ENCODE measurements at places on chromosomes 6 and 20.

GRCh38 chr6:156013155-156013554 is 557.5 kb upstream of the NOX3 start:
- no peak for DNase-seq

DNA sequence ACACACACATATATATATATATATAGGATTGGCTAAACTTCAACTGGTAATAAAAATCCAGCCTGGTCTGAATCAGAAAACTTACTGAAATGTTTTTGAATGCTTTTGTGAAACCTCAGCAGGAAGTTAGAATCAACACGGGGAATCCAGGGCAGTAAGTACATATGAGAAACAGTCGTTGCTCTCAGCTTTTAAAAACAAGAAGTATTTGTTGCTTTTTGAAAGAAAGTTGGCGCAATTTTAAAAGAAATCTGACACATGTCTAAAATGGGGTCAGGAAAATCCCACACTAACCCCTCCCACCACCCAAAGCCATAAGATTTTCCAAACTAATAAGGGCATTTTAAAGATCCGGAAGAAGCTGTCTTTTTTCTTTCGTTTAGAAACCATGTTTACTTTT is 11.5 kb upstream of the CCDC170 start:
- peak; percentile 9 for DNase-seq

DNA sequence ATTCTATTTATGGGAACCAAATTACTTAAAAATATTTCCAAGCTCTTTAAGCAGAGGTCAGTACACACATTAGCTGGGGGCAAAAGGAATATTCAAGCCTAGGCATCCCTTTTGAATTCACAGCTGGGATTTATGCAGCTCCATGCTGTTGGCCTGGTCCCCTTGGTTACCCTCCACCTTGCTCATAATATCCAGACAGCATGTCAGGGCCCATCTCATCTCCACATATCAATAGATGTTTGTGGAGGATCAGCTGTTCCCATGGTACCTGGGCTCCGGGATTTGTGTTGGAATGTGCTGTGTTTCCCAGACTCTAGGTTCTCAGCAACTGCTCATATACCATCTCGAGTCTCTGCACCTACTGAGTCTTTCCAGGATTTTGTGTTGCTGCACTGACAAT is 534.8 kb downstream of the BMP2 start:
- no peak for DNase-seq

GRCh38 chr6:21537637-21538036 is 55.9 kb upstream of the SOX4 start:
- DNase-seq: no peak

DNA sequence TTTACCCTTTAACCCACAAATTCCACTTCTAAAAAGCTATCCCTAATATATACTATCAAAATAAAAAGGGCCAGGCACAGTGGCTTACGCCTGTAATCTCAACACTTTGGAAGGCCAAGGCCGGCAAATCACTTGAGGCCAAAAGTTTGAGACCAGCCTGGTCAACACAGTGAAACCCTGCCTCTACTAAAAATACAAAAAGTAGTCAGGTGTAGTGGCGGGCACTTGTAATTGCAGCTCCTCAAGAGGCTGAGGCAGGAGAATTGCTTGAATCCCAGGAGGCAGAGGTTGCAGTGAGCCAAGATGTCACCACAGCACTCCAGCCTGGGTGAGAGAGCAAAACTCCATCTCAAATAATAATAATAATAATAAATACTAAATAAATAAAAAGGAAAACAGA is 82.5 kb downstream of the TRIM27 start:
- no peak for DNase-seq

DNA sequence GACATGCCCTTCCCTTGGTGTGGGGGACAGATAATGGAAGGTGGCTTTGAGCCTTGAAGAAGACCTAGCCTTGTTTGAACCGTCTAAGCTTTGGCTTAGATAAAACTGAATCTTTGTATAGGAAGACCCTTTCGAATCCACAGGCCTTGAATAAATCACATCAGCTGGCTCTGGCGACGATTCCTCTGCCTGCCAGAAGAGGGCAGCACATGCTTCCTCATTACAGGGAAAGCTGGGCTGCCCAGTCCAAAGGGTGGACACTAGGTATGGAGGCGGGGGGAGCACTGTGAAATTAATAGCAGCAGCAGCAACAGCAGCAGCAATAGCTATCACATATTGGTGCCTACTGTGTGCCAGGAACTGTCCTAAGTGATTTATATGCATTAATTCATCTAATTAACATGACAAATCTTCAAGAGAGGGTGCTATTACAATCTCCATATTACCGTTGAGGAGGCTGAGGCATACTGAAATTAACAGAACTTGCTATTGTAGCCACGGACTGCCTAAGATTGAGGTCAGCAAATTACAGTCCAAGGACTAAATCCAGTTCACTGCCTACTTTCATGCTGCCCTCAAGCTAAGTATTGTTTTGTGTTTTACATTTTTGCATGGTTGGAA is 85.1 kb downstream of the CLIC5 start:
- peak; percentile 54 for DNase-seq

GRCh38 chr20:8431538-8432434 is 299.7 kb downstream of the PLCB1 start:
- peak; percentile 62 for DNase-seq

DNA sequence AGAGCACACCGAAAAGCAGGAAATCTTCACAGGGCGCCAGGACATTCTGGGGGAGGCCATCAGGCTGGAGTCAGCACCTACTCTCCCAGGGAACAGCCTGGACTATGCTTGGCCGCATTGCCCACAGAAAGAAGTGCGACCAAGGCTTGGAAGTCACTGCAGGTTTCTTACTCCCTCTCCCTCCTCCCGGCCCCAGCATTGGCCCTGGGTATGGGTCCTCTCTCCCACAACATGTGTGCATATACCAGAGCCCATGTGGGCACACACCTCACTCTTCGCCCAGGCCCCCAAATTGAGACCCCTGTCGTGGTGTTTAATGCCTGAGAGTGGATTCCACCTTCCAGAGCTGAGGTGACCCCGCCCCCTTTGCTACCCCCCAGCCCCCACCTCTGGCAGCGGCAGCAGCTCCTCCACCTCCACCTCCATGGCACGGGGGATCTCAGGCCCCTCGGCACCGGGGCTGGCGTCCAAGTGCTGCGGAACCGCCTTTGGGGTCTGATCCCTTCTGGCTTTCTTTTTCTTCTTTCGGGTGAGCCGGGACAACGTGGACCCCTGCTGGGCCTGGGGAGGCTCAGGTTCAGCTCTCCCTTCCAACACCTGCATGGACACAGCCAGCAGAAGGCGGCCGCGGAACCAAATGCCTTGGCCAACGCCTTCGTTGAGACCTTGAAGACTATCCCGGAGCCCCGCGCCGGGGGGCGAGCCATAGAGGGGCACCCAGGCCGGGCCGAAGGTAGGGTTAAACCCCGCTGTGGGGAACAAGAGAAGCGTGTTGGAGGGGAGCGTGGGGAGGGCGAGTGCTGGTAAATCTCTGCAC is 15.2 kb upstream of the SPAG4 start:
- no peak for DNase-seq

GRCh38 chr20:35954200-35954906 is at the start of gene SCAND1:
TSS of gene SCAND1 (minus strand) at chr20:35954502. CDS start at chr20:35954284, 218 bp downstream.
- DNase-seq: peak; percentile 96

GRCh38 chr6:116764961-116765841 is at the start of gene FAM162B:
TSS of gene FAM162B (minus strand) at chr6:116765719. CDS start at chr6:116765576, 143 bp downstream.
- no peak for DNase-seq

GRCh38 chr20:40582531-40582930 is 106.5 kb downstream of the MAFB start:
- no peak for DNase-seq

- DNase-seq: no peak
These were observed 35.9 kb upstream of the HLA-G start for GRCh38 chr6:29791786-29792122.

- no peak for DNase-seq
These were observed 24.8 kb upstream of the APMAP start for GRCh38 chr20:25017257-25017803.

DNA sequence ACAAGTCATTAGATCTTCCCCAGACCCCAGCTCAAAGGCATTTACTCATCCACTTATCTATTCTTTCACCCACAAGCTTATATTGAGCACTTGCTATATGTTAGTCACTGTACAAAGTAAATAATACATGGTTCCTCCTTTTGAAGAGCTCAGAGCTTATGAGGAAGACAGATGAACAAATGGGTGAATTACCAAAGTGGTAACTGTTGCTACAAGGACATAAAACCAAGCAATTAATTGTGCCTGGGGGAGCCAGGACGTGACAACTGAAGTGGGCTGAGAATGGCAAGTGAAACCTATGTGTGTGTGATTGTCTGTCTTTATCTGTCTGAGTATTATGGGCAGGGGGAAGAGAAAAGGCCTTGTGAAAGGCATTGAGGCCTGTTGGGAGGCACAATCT is 45.6 kb upstream of the AKIRIN2 start:
- DNase-seq: no peak

DNA sequence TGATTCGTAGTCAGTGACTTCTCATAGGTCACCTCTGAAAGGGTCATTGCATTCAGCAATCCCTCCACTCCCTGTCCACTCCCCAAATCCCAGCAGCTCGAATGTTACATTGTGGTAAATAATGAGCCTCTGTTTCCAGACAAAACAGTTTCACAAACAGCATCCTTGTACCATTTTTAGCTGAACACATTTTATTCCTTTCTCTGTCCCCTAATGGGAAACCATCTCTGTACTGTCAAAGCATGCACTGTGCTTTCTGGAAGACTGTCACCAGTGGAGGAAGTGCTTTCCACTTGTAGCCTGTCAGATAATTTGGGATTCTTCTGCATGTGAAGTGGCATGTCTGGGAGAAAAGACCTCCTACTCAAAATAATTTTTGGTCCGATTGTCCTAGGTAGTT is 82.0 kb downstream of the SLC35F1 start:
- no peak for DNase-seq

DNA sequence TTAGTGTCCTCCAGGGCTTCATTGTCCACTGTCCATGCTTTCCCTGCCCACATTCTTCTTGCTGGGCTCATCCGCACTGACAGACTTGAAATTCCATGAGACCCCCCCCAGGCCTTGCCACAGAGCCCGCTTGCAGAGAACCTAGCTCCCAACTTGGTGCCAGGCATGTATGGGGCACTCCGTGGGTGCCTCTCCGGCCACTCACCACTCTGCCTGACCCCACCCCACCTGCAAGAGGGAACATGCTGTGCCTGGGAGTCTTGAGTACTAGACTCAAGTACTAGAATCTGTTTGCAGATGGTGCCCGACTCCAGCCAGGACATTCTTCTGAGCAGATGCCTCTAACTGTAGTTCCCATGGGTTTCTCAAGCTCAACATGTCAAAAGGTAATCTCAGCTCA is 47.9 kb downstream of the TRERF1 start:
- no peak for DNase-seq

- no peak for DNase-seq
These were observed 2.2 kb downstream of the IFNGR1 start for GRCh38 chr6:137216875-137217553.

DNA sequence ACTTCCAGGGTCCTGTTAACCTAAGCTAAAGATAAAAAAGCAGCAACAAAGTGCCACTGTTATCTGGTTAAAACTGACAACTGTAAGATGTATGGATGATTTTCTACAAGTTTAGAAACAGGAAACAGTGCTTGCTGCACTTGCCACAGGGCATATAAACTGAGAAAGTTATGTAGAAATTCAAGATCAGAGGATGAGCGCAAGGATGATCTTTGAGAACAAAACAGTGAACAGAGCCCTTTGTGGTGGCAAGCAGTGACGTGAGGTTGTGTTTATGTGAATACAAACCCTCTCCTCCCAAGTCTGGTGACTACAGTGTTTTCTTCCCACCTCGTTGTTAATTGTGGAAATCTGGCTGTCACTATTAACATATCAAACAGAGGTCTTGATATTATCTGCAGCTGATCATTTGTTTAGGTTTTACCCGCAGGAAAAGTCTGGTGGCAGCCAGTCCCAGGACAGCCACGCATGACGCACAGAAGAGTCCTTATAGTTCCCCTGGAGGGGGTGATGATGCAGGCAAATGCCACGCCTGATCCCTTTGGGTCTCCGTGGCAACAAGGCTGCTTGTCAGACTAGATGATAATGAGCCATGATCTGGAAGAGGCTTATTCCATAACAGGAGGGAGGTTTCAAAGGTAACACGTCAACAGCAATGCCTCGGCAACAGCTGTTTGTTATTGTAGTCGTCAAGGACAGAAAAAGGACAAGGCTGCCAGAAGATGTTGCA is 43.1 kb upstream of the TNFAIP3 start:
- peak; percentile 93 for DNase-seq

- no peak for DNase-seq
These were observed 20.9 kb downstream of the EZR start for GRCh38 chr6:158798311-158798710.

DNA sequence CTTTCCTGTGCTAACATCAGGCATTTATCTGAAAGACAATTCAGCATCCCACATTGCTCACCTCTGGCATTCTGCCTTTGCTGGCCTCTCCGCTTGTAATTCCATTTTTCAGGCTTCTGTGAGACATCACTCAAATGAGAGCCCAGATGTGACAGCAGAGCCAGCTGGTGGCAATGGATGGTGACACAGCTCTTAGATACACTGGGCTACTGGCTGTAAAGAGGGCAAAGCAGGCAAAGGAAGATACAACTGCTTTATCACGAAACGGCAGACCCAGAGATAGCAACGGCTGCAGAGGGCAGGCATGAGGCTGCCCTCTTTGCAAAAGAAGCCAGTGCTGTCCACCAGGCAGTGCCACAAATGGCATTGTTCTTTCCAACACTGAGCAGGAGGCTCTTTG is 329.8 kb downstream of the KIF16B start:
- no peak for DNase-seq

DNA sequence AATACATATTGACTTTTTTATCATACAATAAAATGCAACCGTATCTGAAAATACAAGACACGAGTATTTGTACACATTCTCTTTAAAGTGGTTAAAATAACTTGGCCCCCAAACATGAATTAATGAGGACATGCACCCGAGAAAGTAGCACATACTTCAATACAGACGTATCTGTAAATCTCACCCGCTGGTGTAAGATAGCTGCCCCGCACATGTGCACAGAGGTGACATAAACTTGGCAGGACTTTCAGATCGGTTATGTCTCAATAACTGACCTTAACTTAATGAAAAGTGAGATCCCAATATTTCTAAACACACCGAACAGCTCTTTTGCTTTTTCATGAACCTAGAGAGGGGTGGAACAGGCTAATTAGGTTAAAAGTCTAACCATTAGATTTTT is 91.5 kb upstream of the RPS6KA2 start:
- no peak for DNase-seq

DNA sequence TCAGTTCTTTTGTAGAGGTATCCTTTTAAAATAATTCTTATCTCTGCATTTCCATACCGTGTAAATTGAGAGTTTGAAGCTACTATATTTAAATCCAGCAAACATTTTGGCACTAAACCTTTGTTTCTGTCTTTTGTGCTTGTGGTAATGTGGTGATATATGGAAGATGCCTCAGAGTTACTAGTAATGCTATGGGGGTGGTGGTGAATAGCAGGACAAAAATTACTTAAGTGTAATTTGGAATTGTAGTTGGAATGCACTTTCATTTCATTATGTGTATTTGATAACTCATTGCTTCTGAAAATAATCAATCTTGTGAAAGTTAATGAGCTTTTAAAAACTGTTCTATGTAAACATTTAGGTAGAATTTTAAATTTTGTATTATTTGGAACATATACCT is 404.5 kb downstream of the PHF3 start:
- DNase-seq: peak; percentile 57
